ENCODE measurements at places on chromosomes 2 and 18.

GRCh38 chr2:105510761-105511528, 112.1 kb upstream of the FHL2 start:
- DNase-seq: no peak

DNA sequence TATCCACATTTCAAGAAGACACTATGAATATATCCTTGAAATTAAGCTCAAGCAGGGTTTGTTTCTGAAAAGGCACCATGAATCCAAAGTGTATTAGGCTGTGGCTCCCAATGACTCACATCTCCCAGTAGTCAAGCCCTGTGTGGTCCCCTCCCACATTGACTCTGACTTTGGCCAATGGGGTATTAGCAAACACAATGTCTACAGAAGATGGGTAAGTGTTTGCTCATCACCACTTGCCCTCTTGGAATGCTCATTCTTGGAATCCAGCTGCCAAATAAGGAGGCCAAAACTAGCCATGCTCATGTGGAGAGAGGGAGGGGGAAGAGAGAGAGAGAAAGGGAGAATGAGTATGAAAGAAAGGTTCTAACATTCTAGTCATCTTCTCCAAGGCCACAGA, 490.0 kb downstream of the TXNL1 start:
- no peak for DNase-seq

GRCh38 chr2:225452677-225453076, 53.2 kb downstream of the NYAP2 start:
- no peak for DNase-seq

GRCh38 chr2:217938036-217938435, 64.8 kb downstream of the TNS1 start:
- DNase-seq: no peak

GRCh38 chr2:110863726-110864125, 131.4 kb downstream of the ACOXL start:
- no peak for DNase-seq
